Cardiac septum (tissue), 1 donor: ENCODE measurements at places on chromosomes 16 and 17. TPM values are rescaled to one million over a fixed set of nuclear protein-coding genes. Genes with fewer than 3 reads are reported as not detected.

DNA sequence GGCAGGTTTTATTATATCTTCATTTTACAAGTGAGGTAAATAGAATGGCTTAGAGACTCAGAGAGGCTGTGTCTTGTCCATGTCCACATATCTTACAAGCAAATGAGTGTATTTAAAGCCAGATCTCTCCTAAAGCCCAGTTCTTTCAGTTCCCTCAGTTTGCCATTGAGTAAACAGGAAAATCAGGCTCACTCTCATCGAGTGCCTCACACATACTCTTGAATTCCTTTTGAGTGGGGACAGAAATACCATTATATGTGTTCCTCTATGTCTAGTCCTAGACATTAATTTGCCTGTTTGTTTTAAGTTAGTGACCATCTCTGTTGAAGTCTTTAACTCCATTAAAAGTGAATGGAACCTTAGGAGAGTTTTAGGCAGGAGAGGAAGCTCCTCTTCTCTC is 40.1 kb downstream of the BPTF start:
- DNase-seq: no peak

The STAT5B gene
- total RNA-seq: 32.8 TPM

- no peak for DNase-seq
Measured at GRCh38 chr16:55832773-55833691, at the start of gene CES1. CES1 (minus strand) TSS chr16:55833096; CDS start chr16:55833055, 41 bp downstream.

DNA sequence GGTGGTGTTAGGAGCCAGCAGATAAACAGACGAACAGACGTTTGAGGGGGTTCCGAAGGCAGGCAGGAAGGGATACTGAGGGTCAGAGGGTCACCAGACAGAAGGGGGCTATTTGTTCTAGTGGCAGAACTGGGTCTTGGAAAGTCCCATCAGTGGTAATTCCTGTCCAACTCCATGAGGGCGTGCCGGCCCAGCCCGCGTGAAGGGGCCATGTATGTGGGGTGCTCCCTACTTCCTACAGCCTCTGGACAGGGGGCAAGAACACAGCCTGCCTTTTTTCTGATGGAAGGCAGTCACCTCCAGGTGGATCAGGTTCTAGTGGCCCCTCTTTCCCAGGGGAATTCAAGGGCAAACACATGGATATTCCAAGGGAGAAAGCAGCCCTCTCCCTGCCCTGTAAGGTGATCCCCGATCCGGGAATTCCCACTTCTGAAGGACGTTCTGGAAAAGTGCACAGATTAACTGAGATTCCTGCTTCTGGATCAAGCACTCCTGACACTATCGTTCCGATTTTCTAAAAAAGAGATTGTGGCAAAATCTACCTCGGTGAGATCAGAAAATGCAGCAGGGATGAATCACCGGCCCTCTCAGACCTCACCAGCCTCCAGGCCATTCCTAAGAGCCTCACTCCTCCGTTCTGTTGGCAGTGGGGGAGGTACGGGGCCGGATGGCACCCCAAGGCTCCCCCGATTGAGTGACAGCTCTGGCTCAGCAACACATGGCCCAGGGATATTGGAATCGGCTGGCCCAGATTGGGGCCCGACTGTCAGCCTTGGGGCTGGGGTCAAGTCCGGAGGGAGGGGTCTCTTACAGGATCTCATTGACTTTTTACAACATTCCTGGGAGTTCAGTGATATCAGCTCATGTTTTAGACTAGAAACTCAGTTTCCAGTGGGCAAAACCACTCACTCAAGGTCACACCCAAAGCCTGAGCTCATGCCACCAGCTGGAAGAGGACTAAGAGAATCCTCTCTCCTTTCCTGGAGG is 12.4 kb downstream of the STX1B start:
- DNase-seq: no peak

- no peak for DNase-seq
Measured at GRCh38 chr16:88617268-88618031, 20.9 kb upstream of the IL17C start.

DNA sequence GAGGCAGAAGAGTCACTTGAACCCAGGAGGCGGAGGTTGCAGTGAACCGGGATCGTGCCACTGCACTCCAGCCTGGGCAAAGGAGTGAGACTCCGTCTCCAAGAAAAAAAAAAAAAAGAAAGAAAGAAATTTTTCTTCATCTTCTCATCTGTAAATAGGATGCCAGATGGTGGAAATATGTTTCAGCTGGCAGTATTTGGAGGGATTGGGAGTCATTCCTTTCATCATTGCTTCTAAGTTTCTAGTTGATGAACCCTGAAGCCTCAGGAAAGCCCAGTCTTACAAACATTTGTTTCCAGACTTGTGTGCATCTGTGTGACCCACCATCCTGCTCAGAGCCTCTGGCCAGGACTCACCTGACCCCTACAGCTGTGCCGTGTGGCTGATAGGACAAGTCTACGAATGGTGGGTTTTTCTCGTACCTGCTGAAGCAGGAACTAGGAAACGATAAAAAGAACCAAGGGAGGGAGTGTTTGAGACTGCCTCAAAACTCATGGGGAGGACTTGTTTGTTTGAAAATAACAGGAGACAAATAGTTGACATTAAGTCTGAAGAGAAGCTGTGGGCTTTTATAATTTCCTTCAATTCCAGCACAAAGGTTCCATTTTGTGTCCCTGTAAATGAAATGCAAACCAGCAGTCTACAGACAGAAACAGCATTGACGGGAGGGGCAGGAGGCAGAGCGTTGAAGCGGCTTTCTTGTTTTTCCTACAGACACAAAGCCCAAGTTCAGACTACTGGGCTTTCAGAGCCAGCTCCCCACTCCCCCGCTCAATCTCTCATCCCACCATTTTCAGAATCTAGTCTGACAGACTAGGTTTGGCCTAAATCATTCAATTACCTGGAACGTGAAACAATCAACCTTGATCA is 24.9 kb downstream of the CDRT4 start:
- DNase-seq: no peak

DNA sequence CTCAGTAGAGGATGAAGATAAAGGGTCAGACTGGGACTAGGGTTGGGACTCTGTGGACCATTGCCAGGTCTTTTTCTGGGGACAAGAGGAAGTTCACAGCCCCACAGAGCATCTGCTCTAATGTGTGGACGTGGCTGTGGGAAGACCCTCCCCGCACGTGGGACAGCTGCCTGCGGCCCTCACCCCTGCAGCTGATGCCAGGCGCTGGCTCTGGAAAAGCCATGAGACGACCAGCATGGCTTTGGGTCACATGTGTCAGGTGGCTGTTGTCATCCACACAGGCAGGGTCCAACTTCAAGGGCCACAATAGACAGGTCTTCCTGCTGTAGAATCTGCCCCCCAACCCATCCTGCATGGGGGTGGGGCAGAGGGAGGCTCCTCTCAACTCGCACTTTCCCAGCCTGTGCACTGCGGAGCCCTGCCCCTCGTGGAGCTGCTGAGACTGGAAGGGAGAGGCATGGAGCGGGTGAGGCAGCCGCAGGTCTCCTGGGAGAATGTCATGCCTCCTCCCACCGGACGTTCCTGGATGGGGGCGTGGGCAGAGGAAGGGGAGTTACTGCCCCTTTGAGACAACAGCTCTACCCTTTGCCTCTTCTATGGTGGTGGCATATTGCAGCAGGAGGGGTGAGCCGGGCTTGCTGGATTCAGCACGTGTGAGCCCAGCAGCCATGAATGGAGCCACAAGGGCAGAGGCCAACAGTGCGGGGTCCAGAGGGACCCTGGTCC is 53.4 kb downstream of the PIMREG start:
- DNase-seq: peak; percentile 56

GRCh38 chr16:26672206-26672605 is 394.5 kb upstream of the C16orf82 start:
- DNase-seq: no peak

GRCh38 chr17:7583253-7584109 is at the start of gene MPDU1:
MPDU1 (plus strand) TSS chr17:7583852; CDS start chr17:7583863, 11 bp downstream.
- DNase-seq: peak; percentile 98

DNA sequence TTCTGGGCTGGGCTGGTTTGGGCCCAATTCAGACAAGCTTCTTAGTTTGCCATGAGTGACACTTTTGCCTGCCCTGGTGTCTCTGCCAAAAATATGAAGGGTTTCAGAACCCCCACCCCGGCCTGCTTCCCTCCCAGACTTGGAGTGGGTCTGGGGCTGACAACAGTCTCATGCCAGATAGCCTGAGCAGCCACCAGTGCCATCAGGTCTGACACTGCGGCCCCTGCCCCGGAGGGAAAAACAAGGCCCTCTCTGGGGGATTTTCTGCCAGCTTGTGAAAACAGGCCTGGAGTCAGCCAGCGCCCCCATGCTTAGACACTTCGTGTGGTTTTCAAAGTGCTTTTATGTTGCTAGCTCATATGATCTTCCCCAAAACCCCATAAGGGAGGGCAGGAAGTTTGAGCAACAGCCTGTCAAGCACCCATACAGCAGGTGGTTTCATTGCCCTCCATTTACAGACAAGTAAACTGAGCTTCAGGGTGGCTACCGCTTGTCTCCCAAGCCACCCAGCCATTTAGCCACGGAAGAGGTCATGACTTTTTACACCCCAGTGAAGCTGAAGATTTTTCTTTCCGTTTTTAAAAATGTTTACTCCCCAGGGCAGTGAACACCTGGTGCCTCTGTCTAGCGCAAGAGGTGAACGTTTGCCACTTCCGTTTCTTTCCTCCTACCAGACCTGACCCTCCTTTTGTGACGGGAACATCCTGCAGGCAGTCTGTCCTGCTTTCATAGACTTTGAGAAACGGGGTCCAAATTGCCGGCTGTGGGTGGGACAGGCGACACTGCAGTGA is 300.6 kb downstream of the SEC14L1 start:
- no peak for DNase-seq

DNA sequence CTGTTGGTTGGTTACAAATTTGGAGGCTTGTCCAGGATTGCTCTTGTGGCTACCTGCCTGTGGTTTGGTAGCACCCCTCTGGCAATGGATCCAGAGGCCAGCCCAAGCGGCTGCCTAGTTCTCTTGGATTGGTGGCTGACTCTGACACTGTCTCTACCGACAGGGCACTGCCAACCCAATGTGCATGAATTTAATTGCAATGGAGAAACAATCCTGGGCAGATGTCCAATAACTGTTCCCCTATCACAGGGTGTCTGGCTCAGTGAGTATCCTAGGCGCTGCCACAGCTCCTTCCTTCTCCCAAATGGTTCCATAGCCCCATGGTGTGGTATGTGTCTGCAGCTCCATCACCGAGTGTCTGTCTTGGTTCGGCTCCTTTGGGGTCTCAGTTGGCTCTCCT is 19.5 kb downstream of the N4BP1 start:
- DNase-seq: no peak

GRCh38 chr17:18148586-18148985 is 35.0 kb upstream of the ALKBH5 start:
- no peak for DNase-seq

The CCL5 gene
- 2.6 TPM for total RNA-seq

GRCh38 chr17:18109935-18110485 is 1.5 kb downstream of the MYO15A start:
- no peak for DNase-seq

The TXNDC17 gene
- total RNA-seq: 51.0 TPM

The MAFG gene
- 24.4 TPM for total RNA-seq

DNA sequence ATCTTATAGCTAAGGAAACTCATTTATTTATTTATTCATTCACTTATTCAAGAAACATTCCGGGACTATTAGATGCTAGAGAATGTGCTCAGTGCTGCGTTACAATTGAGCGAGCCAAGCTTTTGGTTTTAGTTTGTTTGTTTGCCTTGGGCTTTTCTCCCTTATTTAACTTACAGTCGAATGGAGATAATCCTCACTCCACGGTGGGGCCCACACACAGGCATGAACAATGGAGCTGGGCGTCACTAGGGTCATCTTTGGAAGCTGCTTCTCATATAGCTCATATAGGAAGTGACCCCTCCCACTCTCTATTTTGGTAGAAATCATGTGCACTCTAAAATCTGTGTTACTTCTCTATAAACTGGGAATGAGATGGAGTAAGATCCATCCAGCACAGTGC is 210.0 kb downstream of the TMEM114 start:
- no peak for DNase-seq
